Aortic smooth muscle cell (primary cell): ENCODE measurements at places on chromosomes 7 and 10. TPM values are rescaled to one million over a fixed set of nuclear protein-coding genes. Genes with fewer than 3 reads are reported as not detected.

Gene EN2
- not detected in 2 replicates for total RNA-seq

Gene MEPCE
- 30.6 and 42.9 TPM in 2 replicates for total RNA-seq

Gene CALML5
- not detected in 2 replicates for total RNA-seq

Gene ITGB8
- 5.7 and 10.1 TPM in 2 replicates for total RNA-seq

Gene NXPH1
- not detected in 2 replicates for total RNA-seq
